ENCODE measurements at places on chromosomes 11 and 22.

DNA sequence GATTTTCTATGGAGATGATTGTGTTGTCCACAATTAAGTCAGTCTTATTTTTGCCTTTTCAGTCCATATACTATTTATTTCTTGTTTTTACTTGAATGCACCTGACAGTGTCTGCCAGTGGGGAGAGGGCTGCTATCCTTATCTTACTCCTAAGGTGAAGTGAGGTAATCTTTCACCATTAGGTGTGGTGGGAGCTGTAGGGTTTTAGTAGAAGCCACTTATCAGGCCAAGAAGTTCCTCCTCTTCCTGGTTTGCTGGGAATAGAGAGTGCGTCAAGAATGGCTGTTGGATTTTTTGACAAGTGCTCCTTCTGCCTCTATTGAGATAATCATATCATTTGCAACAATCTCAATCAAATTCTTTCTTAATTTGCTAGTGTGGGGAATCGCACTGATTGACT lies 108.4 kb downstream of the KCNQ1 start:
- no peak for DNase-seq

- DNase-seq: no peak
Measured at GRCh38 chr11:498297-499181, 8.5 kb downstream of the RNH1 start.

DNA sequence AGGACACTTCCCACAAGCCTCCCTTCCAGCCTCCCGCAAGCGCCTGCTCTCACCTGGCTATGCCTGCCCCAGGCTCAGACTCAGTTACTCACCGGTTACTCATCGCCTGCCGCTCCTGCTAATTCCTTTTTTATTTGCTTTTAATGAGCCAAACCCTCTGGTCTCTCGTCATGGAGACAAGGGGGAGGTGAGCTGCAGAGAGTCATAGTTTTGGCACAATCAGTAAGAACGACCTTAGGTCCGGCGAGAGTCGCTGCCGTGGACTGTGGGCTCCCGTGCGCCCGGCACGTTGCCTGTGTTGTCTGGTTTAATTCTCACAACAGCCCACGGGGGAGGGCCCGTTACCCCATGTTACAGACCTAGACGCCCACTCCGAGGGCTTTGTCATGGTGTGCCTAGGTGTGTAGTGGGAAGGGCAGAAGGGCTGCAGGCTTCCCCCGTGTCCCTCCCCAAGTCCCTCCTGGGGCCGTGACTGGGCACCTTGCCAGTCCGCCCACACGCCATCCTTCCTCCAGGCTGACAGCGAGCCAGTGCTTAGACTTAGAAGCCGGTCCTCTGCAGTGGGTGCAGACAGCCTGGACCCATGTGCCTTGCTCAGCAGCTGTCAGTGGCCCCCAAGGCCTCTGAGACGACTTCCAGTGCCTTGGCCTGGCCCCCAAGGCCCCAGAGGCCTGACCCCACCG lies 42.2 kb downstream of the WNT7B start:
- no peak for DNase-seq

DNA sequence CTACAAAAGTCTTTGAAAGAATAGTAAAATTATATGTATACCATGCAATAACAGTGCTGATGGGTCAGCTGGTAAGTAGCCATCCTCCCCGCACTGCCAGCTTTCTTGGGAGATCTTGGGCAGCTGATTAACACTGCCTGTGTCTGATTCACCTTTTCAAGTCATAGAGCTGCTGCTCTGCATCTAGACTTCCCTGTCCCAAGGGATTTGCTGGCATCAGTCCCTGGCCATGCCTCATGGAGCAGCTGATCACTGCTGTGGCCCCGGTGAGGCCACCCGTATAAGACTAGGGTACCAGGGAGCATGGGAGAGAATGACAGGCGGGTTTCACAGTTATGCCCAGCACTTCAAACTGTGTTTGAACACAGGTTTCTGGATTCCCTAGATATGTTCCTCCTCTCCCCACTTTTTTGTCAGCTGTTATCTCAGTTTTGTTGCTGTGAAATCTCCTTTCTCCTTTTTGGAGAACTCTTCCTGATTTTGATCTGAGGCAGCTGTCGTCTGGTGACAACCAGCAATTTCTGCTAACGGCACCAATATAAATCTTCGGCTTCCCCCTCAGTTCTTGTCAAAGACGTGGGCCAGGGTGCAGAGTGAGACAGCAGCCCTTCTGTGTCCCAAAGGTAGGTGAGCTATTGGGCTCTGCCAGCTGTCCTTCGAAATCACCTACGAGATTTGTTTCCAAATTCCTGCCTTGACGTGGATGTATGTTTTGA lies 438.9 kb downstream of the NTM start:
- no peak for DNase-seq

GRCh38 chr11:62676698-62677097 lies 2.2 kb downstream of the UBXN1 start:
- no peak for DNase-seq

DNA sequence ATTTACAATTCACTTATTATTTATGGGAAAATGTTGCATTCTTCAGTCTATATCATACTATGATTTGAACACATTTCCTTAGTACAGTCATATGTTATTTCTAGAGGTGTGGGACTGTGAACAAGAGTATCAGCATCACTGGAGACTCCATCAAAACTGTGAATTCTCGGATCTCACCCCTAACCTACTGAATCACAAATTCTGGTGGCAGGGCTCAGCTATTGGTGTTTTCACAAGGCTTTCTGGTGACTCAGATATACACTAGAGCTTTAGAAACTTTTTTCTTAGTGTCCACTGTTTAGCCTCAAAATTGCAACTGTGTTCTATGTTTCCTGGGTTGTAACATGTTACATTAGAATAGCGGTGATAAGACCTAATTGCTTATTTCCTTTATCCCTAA lies 352.9 kb upstream of the DDI1 start:
- DNase-seq: no peak

- DNase-seq: no peak
Measured at GRCh38 chr22:33772745-33773144, 147.5 kb downstream of the LARGE1 start.

DNA sequence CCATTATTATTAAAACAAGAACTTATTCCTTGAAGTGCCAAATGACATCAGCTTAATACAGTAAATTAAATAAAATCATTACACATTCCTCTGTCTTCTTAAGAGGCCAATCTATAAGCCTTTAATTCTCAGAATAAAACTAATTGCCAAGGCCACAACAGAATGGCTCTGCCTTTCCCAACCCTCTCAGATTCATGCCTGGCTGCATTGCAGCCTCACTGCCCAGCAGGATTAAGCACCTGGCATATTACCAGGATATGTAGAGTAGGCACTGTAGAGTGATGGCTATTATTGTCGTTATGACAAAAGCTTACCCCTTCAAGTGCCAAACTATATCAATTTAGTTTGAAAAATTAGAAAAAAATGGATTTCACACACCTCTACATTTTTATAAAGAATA lies 9.4 kb upstream of the CALCA start:
- DNase-seq: no peak

GRCh38 chr11:119624629-119625028 lies 104.4 kb downstream of the NECTIN1 start:
- no peak for DNase-seq

DNA sequence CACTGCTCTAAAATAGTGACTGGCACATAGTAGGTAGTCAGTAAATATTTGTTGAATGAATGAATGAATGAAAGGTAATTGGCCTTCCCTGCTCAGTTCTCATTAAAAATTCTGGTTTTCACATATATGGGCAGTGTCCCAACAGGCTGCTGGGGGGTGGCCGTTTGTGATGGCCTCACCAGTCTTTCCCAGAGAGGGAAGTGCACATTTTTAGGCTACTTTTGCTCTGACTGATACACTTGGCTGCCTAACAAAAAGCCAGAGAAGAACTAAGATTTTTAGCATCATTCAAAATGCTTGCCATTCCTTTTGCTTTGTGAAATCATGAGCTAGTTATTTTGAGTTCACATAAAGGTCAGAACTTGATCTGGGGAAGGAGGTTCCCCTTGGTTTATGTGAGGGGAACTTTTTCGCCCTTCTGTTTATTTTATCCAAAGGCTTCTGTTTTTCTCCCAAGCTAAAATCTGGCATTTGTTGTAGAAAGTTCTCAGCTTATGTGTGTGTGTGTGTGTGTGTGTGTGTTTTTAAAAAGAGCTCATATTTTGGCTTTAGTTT lies 83.1 kb downstream of the PTPRJ start:
- no peak for DNase-seq

GRCh38 chr22:46213052-46213451 lies 37.0 kb downstream of the CDPF1 start:
- no peak for DNase-seq

- DNase-seq: no peak
Measured at GRCh38 chr22:28630177-28630574, 49.5 kb downstream of the TTC28 start.

DNA sequence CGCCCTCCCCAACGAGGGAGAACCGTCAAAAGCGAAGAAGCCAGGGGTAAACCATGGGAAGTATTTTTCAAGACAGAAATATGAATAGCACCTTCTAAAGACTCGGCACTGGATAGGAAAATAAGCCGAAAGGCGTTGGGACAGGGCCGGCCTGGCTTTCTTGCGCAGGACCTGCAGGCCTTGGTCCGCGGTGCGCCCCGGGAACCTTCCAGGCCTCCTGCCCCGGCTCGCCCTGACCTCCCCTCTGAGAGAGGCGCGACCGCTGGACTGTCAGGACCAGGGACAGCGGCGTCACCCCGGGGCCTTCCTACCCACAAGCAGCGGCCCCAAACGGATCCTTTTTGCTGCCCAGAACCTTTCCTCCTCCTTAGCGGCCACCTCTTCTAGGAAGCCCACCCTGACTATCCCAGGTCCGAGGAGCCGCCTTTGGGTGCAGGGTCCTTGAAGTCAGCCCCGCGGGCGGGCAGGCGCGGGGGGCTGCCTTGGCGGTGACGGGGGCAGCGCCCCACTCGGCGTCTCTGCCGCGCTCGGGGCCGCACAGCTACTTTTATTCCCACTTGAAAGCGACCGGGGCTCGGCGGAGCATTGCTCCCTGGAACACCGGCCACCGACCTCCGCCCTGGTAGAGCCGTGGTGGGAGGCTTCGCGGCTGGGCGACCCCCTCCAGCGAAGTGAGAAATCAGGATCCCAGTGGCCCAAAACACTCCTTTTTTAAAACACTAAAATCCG lies 650 bp upstream of the MAPK11 start:
- peak; percentile 72 for DNase-seq

GRCh38 chr11:78993802-78994430 lies 419.3 kb upstream of the NARS2 start:
- no peak for DNase-seq

DNA sequence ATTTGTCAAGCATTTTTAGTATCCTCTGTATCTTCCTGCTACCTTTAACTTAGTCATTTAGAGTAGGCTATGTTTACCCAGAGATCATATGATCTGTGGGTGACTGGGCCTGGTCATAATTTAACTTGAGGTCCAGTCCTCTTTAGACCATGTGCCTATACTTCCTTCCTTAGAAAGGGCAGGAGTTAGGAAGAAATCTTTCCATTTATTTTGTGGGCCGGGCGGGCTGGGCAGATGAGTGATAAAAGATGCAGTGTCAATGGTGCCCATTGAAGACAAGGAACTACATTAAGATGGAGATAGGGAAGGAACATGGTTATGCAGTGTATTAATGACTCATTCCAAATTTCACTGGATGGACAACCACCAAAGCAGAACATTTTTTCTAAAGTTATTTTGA lies 30.9 kb upstream of the PDE3B start:
- DNase-seq: no peak

- no peak for DNase-seq
Measured at GRCh38 chr11:11605181-11605580, 16.6 kb downstream of the GALNT18 start.

- no peak for DNase-seq
Measured at GRCh38 chr11:66880496-66881450, 23.9 kb downstream of the LRFN4 start.

GRCh38 chr11:43366677-43367076 lies 8.0 kb downstream of the TTC17 start:
- no peak for DNase-seq

- DNase-seq: no peak
Measured at GRCh38 chr11:105911454-105911853, 110.6 kb downstream of the MSANTD4 start.

GRCh38 chr11:108468478-108468864 lies 1.1 kb upstream of the C11orf65 start:
- DNase-seq: no peak

DNA sequence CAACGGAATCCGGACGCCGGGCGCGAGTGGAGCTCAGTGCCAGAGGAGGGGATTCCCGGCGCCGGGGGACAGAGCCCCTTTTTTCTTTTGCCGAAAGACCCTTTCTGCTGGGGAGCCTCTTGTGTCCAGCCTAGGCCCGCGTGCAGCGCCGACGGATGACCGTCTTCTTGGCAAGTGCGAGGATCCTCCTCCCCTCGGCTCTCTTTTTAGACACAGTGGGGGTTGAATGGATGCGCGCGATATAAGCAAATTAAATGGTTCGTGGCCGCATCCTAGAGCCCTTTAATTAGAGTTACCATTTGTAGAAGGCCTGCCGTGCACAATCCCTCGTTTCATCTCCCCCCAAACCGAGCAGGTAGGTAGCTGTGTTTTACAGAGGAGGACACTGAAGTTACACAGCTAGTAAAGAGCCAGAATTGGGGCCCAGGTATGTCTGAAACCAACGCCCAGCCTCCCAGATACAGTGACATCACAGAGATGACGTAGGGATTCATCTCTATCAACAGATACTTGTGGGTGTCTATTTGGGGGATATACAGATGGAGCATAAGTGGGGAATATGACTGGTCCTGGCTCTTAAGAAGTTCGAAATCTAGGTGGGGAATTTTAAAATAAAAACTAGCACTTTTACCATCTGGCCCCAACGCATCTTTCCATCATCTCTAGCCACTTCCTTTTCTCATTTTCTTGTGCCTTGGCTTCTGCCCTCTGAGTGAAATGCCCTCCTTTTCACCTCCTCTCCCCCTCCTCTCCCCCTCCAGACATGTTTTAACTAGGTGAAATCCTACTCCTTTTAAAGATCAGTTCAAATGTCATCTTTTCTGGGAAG lies 875 bp downstream of the TCP11L1 start:
- peak; percentile 49 for DNase-seq

DNA sequence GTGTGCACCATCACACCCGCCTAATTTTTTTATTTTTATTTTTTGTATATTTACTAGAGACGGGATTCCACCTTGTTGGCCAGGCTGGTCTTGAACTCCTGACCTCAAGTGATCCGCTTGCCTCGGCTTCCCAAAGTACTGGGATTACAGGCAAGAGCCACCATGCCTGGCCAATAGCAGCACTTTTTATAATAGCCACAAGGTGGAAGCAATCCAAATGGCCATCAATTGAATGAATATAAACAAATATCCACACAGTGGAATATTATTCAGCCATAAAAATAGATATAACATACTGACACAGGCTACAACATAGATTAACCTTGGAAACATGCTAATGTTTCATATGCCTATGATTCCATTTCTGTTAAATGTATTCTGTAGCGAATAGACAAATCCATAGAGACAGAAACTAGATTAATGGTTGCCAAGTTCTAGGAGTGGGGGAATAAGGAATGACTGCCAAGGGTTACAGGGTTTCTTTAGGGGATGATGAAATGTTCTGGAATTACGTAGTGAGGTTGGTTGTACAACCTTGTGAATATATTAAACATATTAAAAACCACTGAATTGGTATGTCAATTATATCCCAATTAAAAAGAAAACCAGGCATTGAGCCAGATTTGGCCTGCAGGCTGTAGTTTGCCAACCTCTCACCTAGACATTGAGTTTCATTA lies 4.8 kb downstream of the VPS51 start:
- DNase-seq: no peak

GRCh38 chr11:10414181-10414580 lies 40.9 kb upstream of the AMPD3 start:
- DNase-seq: no peak

All from activated naive CD4-positive, alpha-beta T cell treated with Interleukin-2 at 50 U/mL for 16 hours (primary cell).